ENCODE measurements at places on chromosomes 5 and 9.

DNA sequence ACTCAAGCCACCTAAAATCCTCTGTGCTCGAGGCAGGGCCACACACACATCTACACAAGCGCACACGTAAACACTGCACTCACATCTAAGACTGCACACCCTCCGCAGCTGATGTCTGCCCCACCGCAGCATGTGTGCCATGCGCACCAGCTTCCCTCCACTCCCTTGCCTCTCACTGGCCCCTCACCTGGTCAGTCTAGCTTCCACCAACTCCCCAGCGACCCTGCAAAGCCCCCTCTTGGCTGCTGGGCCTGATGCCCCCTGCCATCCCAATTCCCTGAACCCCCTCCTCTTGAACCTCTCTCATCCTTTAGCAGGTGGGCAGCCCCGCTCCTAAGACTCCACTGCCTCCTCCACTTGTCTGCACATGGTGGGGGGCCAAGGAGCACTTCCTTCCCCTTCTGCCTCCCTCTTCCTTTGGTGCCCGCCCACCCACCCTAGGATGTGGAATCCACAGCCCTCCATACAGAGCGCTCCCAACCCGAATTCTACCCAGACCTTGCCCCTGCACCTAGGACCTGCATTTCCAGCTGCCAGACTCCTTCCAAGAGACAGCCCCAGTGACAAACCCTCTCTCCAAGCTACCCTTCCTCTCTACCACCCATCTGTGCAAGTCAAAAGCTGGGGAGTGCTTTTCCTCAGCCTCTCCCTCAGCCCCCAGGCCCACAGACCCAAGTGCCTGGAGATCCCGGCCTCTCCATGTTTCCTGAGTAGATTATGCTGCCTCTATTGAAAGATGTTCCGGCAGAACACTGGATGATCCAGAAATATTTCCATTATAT, 23.9 kb downstream of the ADAMTS2 start:
- no peak for DNase-seq

DNA sequence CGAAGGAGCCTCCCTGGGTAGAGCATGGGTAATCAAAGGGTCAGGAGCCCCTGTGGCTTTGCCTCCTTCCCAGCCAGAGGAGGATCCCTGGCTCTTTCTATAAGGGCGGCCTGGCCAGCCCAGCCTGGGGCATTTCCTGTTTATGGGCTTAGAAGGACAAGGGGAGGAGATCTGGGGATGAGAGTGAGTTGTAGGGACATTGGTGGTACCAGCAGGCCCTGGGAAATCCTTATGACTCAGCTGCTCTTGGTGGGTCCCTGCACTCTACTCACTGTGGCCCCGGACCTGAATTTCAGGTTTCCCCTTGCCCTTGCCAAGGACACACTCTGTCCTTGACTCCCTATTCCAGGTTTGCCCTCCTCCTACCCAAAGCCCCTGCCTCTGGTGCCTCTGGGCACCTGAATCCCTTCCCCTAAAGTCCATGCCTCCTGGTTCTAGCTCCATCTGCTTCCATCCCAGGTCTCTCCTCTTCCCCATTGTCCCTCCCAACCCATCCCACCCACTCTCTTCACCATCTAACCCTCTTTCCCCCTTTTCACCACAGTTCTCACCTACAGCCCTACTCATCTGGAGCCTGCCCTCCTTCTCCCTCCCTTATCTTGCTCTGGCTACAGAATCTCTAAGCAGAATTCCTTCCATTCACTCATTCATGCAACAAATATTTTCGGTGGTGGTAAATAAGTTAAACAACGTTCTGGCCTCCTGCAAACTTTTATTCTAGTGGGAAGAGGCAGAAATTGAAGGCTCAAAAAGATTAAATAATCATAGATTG, 34.9 kb downstream of the PCDH1 start:
- DNase-seq, result no peak

- no peak for DNase-seq
These were observed 44.1 kb upstream of the FOXE1 start for GRCh38 chr9:97808972-97809371.

- no peak for DNase-seq
These were observed 18.3 kb downstream of the PTGES2 start for GRCh38 chr9:128109050-128109709.

GRCh38 chr9:35690614-35691333, 1.0 kb upstream of the TPM2 start:
- peak; percentile 74 for DNase-seq

GRCh38 chr5:5650242-5650641, 227.8 kb downstream of the ICE1 start:
- DNase-seq, result no peak

- DNase-seq, result no peak
These were observed 174.0 kb downstream of the NR2F1-AS1 start for GRCh38 chr5:93406971-93407401.

GRCh38 chr5:136518174-136518573, 152.8 kb upstream of the TRPC7 start:
- no peak for DNase-seq

- peak; percentile 14 for DNase-seq
These were observed 41.0 kb downstream of the ESM1 start for GRCh38 chr5:54944364-54944763.

- no peak for DNase-seq
These were observed 60.0 kb downstream of the DROSHA start for GRCh38 chr5:31471916-31472315.

- DNase-seq, result no peak
These were observed 4.2 kb downstream of the SIL1 start for GRCh38 chr5:139193928-139194327.

DNA sequence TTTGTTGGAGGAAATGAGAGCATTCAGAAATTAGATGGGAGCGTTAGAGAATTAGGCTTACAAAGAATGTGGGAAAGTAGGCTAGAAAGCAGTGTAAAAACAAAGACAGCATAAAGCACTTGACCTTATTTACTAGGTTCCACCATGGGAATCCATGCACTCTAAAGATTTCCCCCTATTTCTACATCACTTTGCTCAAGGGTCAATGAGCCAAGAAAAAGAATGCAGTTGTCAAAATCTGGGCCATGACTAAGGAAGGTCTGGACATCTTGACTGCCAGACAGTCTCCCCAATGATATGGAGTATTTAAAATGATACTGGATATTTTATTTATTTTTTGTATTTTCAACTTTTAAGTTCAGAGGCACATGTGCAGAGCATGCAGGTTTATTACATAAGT, 3.4 kb downstream of the TLR4 start:
- DNase-seq, result no peak

- no peak for DNase-seq
These were observed 183.3 kb downstream of the DEPDC1B start for GRCh38 chr5:60516688-60517087.

- DNase-seq, result peak; percentile 50
These were observed 121.6 kb upstream of the ERCC6L2 start for GRCh38 chr9:95753762-95754465.

DNA sequence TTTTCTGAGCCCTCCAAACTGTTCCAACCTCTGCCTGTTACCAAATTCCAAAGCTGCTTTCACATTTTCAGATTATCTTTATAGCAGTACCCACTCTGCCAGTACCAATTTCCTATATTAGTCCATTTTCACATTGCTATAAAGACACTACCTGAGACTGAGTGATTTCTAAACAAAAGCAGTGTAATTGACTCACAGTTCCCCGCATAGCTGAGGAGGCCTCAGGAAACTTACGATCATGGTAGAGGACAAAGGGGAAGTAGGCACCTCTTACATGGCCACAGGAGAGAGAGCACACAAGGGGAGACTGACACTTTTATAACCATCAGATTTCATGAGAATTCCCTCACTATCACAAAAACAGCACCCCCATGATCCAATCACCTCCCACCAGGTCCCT, 105.0 kb downstream of the DTWD2 start:
- no peak for DNase-seq

DNA sequence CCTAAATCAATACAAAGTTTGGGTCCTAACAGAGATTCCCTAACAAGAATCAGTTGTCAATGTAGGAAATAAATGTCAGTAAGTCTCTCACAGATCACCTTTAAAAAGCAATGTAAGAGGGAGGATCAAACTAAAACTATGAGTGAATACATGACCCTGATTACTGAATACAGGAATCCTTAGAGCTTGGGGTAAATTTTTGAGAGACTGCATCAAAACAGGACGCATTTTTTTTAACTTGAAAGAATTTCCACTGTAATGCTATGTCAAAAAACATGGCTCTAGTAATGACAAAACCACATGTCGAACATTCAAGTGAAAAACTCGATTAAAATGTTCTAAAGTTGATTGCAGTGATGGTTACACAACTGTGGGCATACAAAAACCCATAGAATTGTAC, 21.9 kb downstream of the ZDHHC21 start:
- no peak for DNase-seq

DNA sequence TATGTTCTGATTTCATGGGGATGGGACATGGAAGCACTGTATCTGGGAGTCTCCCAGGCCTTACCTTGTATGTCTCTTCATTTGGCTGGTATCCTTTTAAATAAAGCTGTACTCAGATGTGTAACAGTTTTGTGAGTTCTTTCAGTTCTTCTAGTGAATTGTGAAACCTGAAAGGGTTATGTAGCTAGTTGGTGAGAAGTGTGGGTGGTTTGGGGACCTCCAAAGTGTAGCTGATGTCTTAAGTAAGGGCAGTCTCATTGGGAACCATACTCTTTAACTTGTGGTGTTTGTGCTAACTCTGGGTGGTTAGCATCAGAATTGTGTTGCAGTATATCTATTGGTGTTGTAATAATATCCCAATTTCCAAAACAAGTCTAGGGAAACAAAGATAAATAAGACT, 166.9 kb upstream of the CCNH start:
- DNase-seq, result no peak

DNA sequence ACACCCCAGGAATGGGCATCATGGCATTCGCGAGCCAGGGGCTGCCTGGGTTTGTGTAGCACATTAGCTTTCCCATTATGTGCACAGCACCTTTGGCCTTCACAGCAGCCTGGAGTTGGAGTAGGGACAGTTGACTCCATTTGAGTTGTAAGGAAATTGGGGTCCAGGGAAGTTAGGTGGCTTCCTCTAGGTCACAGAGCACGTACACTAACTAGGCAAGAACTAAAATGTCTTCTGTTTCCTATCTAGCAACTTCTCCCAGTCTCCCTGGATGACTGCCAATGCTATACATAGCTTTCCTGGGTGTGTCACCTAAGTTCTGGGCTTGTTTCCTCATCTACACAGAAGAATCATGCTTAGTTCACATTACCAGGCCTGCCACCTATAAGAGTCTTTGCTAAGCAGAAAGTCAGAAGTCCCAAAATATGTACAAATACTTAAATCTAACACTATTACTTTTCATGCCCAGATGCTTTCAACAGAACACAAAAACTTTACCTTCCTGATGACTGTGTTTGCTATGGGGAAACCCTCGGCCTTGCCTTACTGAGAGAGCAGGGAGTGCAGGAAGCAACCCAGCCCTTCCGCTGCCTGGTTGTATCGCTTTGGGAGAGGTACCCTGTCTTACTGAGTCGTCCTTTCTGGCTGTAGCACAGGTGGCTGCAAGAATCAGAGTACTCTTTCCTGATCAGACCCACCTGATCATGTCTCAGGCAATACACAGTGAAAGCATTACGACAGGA, 12.0 kb downstream of the MACROH2A1 start:
- DNase-seq, result peak; percentile 71

GRCh38 chr9:93064392-93065134, 6.1 kb downstream of the SUSD3 start:
- DNase-seq, result no peak

- DNase-seq, result no peak
These were observed 29.1 kb downstream of the DAP start for GRCh38 chr5:10731913-10732312.

GRCh38 chr5:105872569-105873270, 1798.0 kb downstream of the EFNA5 start:
- no peak for DNase-seq

DNA sequence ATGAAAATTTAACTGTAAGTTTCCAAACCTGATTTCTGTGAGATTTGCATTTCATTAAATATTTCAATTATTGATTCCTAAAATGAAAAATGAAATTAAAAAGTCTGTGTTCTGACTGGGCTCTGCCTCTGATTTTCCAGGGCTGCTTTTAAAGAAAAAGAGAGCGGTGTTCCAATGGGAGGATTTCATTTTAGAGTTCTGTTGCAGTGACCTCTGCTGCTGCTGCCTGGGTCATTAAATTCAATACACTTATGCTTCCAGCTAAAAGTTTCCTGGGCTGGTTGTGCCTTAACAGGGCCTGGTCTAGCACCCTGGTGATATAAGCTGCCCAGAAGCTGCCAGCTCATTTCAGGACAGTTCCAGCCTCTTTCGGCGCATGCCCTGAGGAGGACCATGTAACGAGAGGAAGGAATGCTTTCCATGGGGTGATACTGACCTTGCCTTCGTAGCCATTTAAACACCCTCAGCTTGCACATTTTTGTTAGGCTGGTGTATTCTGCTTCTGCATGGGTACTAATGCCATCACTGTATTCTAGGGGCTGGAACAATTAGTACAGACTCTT, 93.3 kb downstream of the TMEM174 start:
- no peak for DNase-seq

DNA sequence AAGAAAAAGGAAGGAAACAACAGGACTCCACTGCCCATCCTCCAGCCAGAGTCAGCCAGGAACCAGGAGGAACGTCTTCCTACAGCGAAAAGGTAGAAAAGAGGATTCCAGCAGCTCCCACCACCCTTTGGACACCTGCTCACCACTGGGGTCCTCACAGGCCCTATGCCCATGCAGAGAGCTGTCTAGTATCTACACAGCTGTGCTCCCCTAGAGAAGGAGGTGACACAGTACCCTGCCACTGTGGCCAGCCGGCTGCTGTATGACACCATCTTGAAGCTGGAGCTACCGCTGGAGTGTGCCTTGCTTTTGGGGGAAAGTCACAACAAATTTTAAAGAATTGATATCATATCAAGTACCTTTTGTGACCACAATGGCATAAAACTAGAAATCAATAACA, 92.6 kb downstream of the GTF3C4 start:
- no peak for DNase-seq

- no peak for DNase-seq
These were observed 38.6 kb downstream of the SAXO1 start for GRCh38 chr9:18994263-18994916.

GRCh38 chr5:74446725-74447241, 193.7 kb downstream of the ENC1 start:
- no peak for DNase-seq

GRCh38 chr9:81410201-81410600, 279.1 kb downstream of the TLE1 start:
- no peak for DNase-seq

Data from AG09319 (cell line).